ENCODE measurements at places on chromosomes 12 and 14.

DNA sequence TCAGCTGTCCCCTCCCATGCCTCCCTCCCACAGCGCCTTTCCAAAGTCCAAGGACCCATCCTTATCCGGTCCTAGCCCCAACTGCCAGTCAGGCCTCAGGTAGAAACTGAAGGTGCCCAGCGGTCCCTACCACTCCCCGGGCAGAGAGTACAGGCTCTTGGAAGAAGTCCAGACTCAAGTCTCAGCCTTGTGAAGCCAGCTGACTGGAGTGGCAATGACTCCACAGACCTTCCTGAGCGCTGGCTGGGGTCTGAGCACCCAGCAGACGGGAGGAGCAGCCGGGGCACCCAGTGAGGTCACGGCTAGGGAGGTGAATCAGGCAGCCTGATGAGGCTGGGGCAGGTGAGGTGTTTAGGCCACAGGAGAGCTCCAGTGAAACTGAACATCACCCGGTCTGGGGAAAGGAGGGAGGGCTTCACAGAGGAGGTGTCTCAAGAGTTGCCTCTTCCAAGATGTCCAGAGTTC lies 60.0 kb downstream of the ITPK1 start:
- no peak for DNase-seq

DNA sequence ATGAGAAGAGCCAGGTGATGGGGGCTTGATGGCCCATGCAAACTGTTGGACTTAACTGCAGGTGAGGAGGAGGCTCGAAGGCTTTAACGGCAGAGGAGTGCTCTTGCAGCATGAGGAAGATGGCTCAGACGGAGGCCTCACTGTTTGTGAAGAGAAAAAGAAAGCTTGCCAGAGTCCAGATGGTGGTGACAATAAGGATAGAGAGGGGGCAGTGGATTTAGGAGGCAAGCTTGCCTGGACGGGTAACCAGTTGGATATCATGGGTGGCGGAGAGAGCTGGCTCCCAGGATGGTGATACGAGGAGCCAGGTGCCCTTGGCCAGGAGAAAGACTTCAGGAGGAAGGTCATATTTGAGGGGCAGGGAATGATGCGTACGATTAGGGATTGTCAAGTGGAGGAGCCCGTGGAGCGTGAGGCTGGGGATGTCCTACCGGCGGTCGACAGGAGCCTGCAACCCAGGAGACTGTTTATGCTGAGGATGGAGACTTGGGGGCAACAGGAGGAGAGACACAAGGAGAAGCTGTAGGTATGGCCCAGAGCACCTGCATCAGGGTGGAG lies 71.8 kb downstream of the CACNA1C start:
- no peak for DNase-seq

GRCh38 chr12:115598871-115599811 lies 678.4 kb downstream of the MED13L start:
- peak; percentile 52 for DNase-seq

DNA sequence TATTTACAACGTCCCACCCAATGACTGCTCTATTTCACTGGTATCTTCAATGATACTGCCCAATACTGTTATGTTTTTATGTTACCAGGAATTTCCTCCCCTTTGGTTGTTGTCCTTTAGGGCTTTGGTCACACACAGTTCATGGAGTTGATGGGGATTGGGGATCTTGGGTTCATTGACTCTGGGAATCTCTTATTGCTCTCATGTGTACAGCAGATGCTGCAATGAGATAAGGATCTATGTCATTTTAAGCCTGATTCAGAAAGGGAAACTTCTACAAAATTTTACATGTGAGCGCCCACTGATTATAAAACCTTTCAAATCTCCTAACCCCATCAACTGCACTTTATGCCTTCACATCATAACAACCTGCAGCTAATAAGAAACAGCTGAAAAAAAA lies 67.2 kb downstream of the FAR2 start:
- DNase-seq = no peak

DNA sequence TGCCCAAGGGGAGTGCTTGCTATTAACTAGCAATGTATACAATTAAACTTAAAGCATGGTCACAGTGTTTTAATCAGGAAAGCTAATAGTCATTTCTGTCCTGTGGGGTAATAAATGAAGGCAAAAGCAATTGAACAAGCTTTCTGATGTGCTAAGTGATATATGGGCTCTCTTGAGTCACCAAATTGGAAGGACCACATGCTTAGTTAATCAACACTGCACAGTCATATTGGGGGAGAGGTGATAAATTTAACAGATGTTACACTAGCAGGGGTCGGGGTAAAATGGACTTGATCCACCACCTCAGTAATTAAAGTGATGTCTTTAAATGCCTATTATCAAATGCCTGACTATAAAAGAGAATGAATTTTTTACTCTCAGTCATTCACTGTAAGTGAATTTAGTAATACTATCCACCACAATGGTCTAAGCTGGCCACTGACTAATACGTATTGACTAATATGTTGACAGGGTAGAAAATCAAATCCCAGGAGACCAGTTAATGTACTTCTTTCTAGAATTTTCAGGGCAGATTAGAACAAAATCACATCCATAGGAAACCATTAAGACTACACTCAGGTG lies 736.3 kb downstream of the RPS29 start:
- DNase-seq = no peak

- DNase-seq = no peak
These were observed 32.7 kb downstream of the DUSP6 start for GRCh38 chr12:89319606-89320005.

GRCh38 chr14:79540394-79540793 lies 670.9 kb downstream of the DIO2 start:
- DNase-seq = no peak

- DNase-seq = peak; percentile 41
These were observed 11.6 kb downstream of the BHLHE41 start for GRCh38 chr12:26113181-26113654.

DNA sequence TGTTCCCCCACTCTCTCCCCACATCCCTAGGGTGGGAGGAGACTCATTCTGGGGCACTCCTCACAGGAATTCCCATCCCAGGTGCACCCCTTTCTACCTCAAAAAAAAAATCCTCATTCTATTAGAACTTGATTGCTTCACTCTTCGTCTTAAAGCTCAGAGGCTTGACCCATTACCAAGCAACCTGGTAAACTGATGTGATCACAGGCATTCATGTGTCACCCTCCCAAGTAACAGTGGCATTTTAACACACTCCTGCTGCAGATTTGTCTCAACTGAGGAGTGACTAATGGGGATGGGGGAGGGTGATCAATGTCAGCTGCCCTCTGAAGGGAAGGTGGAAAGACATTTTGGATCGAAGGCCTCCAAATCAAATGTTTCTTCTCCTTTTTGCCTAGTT lies 78.1 kb upstream of the PTHLH start:
- no peak for DNase-seq
